ENCODE measurements at places on chromosomes 2 and 18.

DNA sequence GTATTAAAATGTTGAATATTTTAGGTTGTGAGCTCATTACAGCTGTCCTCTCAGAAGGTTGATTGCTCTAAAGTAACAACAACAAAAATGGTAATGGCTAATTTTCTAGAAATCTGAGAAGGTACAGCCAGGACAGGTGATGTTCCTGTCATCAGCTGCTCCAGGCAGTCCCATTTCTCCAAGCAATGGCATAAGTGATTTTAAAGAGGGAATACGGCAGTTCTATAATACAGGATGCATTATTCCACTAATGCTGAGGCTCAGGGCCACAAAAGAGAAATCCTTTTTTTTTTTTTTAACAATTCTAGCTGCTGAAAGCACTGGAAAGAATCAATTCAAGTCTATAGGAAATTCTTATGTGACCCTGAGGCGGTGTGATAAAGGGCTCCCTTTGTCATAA is 199.9 kb downstream of the PMAIP1 start:
- DNase-seq: no peak

DNA sequence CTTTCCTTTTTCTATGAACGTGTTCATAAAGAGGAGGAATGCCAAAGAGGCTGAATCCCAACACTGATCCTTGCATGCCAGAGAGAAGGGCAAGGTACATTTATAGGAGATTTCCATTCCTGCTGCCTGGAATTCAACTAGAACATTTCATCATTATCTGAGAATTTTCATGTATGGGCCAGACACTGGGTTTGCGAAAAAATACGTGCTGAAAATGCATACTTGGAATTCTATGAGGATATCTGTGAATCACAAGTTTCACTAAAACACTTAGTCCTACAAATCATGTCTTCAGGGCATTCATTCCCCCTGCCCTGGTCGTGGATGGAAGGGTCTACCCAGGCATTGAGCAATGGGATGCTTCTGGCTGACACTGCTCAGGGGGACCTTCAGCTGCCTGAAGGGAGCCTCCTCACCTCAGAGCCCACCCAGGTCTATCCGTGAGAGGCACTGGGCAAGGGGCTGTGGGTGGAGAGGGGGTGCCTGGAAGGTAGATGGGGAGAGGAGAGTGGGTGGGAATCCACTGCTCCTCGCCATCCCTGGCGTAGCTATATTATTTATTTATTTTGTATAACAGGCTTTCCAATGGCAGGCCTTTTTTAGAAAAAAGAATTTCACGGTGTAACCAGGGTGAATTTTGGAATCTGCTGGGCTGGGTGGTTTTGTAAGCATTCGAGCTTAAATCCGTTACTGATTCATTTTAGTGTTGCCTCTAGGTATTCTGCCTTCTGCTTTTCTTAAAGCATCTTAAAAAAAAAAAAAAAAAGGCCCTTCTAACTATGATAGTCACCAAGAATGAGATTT is 560.6 kb upstream of the ID2 start:
- DNase-seq: no peak

DNA sequence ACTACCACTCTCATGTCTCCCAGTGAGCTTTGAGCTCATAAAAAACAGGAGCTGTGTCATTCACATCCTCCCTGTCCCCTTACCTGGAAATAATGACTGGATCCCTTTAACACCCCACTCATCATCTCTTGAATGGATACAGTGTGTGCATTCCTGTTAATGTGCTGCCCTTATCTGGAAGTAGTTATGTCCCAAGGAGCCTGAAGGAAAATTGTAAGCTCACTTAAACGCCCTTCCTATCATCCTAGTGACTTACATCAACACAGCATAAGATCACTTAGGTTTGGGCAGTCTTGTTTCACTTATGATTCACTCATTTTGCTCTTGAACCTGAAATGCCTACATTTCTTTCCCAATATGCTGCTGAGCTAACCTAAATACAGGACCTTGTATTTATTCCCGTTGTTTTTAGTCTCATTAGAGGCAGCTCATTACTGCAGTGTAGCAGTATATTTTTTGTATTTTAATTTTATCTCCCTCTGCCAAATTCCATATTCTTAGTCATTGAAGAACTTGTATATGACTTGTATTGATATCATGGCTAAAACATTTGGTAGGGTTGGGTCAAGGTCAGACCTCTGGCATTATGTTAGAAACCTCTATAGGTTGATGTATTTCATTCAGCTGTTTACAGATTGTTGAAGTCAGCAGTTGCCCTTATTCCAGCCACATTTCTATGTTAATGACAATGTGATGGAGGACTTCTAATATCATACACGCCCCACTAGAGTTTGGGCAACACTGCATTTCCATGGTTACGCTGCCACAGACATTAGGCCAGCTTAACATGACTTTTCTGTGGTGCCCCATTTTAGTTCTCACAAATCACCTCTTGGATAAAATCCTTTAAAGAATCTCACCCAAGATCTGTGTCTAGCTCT is 72.9 kb downstream of the PKP4 start:
- no peak for DNase-seq

- DNase-seq: no peak
These were observed 60.0 kb downstream of the DGKD start for GRCh38 chr2:233414273-233414654.

- DNase-seq: no peak
These were observed 111.4 kb upstream of the TEX51 start for GRCh38 chr2:126787289-126787688.

DNA sequence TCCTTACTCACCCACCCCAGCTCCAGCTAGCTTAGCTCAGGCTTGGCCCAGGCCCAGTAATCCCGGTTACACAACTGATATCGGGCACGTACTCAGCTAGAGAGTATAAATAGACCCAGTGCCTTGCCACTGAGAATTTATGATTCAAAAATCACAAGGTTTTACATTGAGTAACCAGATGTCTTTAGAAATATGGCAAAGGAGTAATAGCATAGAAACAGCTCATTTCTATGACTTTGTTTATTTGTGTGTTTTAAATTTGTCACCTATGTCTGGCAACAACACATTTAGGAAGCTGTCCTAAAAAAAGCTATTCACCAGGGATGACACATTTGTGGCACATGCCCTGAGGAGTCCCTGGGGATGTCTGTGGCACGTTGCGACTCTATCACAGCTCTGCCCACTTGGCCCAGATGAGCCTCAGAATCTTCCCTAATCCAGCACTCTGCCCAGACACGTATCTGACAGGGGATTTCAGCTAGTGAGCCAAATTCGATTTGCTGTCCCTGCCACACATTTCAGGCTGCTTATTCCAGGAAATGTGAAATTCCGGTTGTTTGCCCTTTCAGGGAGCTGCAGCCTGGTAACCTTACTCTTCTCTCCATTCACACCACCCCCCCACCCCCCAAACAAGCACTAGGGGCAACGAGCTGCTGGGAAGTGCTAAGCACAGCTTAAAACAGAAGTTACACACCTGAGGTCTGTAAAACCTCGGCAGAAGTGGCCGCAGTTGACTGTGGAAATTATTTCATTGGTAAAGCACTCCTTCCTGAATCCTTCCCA is 85.4 kb upstream of the ZCCHC2 start:
- no peak for DNase-seq

DNA sequence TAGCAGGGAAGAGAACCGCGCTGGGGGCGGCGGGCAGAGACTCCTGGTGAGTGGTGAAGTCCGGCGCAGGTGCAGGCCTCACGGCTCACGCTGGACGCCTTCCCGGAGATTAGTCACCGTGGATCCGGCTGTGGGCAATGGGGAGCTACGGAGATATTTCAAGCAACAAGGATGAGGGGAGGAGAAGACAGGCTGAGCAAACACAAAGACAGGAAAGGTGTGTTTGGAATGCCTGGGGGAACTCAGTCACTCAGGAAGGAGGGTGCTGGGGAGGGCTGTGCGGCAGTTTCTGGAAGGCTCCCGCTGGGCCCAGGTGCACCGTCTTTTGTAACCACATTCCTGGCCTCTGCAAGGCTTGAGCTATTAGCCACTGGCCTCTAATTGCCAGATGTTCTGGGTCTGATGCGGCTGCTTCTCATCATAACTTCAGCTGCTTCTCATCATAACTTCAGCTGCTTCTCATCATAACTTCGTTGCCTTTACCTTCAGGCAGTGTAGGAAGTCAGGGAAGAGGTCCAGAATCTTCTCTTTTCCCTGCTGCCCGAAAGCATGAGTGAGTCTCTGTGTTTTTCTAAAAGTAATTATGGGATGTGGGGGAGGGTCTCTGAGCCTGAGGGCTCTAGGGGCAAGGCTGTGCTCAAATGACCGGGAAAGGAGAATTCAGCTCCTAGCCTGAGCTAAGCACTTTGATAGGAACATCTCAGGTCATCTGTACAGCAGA is 118.9 kb downstream of the PXDN start:
- DNase-seq: no peak

GRCh38 chr18:46728219-46728930 is 28.5 kb downstream of the ST8SIA5 start:
- no peak for DNase-seq

DNA sequence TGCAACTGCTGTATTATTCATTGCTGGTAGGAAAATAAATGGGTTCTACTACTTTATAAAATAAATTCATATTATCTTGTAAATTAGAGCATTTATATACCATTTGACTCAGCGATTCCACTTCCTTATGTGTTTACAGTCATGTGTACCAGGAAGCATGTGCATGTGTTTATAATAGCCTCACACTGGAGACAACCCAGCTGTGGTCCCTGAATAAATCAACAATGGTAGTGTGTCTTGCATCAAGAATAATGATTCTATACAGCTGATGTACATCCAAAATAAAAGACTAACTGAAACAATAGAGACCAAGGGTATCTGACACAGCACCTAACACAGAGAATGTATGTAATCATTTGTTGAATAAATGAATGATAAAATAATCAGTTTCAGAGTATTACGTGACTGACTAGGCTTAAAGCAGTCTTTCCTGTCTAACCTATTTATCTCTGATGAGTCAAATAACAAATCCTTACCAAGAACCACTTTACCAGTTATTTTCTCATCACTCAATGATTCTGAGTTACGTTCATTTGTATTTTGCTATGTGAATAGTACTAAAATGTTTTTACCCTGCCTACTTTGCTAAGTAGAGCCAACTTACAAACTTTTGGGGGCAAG is 216.8 kb downstream of the UBE2E3 start:
- no peak for DNase-seq

DNA sequence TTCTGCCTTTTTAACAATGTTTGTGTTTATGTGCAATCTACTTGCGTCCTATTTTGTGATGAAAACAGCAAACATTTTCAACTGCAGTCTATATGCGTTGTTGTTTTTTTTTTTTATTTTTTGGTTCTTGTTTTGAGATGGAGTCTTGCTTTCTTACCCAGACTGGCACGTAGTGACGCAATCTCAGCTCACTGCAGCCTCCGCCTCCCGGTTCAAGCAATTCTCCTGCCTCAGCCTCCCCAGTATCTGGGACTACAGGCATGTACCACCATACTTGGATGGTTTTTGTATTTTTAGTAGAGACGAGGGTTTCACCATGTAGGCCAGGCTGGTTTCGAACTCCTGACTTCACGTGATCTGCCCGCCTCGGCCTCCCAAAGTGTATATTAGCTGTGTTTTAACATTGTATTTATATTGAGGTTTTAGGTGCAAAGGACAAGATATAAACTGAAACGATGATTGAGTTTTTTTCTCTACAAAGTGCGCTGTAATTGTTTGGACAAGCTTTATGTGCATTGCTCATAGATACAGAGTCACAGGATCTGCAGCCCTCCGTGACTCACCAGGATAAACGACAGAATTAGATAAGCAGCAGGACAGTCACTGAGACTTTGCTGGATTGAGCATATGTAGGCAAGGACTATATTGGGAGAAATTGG is 17.4 kb downstream of the CDH7 start:
- DNase-seq: no peak

GRCh38 chr2:26727641-26728561 is 35.4 kb downstream of the KCNK3 start:
- DNase-seq: no peak

- DNase-seq: no peak
These were observed 60.2 kb upstream of the FZD7 start for GRCh38 chr2:201973305-201973928.

DNA sequence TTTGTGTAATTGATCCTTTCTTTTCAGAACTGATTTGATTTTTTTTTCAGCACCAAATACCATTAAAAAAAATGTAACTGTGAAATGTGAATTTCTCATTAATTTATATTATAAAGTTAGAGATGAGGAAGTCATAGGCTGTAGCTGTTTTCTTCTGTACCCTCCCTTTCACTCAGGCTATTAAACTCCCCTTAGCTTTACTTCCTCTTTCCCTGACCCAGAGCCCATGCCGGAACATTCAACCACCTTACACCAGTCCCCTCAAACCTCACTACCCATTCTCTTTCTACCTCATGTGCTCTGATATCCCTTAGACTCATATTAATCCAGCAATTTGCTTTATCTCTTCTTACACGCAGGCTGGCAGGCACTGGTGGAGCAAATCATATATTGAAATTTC is 12.4 kb downstream of the GALNT5 start:
- peak; percentile 54 for DNase-seq

GRCh38 chr18:48931680-48932461 is 18.9 kb downstream of the SMAD7 start:
- no peak for DNase-seq

DNA sequence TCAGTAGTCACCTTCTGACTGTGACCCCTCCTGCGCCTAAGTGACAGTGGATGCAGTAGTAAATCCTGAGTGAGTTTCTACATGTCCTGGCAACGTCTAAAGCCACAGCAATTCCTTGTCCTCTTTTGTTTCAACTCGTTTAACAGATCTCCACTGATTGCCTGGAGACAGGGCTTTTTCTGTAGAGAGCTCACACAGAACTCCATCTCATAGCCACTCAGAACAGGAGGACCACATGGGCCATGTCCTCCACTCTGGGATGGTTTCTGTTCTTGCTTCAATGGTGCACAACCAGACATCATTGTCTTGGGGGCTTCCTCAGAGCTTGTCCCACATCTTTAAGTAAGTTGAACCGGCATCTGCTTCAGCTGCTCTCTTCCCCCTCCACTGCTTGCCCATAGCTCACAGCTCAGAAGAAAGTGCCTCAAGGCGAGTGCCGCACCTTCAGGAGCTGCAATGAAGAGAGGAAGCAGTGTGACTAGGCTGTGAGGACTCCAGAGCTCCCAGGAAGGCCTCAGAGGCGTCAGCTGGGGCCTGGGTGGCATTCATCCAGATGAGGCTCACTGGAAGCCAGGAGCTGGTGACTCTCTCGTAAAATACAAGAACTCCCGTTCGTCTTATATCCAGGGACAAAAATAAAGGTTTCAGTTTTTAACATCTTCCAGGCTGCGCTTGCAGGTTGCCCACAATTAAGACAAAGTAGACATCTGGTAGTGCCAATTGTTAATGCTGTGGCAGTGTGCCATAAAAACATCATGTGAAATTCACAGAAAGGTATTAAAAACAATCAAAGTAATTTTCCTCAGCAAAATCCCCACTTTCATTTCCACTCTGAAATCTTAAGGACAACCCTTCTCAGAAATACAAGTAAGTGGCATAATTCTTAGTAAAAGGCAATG is 37.3 kb downstream of the ST3GAL5 start:
- no peak for DNase-seq

All from GDM1 (cell line).